ENCODE measurements at places on chromosomes 12 and 14.
A peak's percentile ranks its signal among the peaks of the same experiment; 100 is the strongest.

- DNase-seq, result peak; percentile 71
Observed at GRCh38 chr12:6960593-6961277, 9.6 kb downstream of the PTPN6 start.

- no peak for DNase-seq
Observed at GRCh38 chr14:57085043-57085442, 183.7 kb downstream of the EXOC5 start.

DNA sequence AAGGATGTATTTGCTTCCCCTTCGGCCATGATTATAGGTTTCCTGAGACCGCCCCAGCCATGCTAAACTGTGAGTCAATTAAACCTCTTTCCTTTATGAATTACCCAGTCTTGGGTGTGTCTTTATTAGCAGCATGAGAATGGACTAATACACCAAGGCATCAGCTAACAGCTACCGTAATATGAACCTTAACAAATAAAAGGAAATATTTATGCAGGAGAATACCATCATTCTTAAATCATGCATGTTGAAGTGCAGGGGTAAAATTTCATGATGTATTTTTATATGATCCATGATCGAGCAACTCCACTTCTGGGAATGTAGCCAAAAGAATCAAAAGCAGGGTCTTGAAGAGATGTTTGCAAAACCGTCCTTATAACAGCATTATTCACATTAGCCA is 379.0 kb downstream of the NPAS3 start:
- DNase-seq, result no peak

DNA sequence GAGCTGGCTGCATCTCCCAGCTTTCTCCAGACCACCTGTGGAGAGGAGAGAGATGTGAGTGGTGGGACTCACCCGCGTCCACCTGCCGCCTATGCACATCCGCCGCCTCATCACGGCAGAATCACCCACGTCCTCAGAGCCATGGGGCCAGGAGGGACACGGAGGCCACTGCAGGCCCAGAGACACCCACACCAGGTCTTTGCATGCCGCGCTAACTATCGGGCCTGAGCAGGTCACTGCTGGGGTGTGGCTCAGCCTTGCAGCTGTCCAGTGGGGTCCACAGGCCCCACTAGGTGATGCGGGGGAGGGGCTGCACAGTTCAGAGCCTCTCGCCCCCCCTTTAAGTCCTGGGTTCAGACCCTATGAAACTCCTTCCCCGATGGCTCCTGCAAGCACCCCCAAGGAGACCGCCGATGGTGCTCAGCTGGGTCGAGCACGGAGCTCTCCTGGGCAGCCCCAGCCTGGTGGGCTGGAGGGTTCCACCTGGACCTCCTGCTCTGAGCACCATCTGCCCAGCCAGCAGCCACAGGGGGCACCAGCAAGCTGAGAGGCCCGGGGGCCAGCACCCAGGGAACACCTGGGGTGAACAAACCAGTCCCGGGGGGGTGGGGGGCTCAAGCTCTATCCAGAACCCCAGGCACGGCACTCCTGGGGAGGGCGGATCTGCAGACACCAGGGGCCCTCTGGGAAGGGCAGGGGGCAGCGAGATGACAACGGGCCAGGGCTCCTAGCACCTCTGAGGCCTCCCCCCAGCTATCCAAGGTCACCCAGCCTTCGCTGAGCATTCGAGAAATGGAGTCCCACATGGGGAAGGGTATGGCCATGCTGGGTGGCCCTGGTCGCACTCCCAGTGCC is 34.3 kb downstream of the CCNK start:
- DNase-seq, result peak; percentile 10

DNA sequence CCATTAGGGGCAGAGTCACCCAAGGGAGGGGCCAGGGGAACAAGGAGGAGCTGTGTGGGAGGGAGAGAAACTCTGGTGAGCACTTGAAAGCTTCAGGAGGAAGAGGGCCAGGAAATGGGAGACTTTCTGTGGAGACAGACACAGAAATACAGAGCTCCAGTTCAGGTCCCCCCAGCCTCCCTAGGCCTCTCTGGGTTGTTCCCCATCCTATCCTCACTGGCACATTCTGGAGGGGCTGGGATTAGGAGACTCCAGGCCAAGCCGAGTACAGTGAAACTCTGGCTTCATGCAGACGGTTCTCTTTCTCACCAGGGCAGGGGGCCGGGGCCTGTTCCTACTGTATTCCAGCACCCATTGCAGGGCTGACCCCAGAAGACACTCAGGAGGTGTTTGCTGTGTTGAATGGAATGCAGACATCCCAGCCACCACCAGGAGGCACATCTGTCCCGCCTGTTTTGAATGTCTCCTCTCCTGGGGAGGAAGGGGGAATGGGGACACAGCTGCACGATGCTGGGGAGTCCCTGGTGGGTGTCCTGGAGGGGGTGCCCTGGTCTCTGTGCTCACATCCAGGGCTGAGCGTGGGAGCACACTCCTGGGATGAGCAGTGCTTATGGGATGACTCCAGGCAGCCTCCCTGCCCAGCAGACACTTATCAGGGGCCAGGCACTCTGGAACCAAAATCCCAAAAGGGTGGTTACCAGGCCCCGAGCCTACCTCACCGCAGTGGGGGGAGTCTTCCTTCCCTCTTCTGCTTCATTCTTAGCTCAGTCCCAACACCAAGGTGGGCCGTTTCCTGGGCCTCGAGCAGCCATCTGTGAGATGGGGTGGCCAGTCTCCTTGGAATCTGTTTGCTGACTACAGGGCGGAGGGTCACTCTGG is 5.5 kb upstream of the KRT84 start:
- DNase-seq, result no peak

- DNase-seq, result no peak
Observed at GRCh38 chr14:100018482-100018881, 46.7 kb upstream of the EVL start.

GRCh38 chr12:44158746-44159145 is 322.9 kb downstream of the TMEM117 start:
- no peak for DNase-seq

GRCh38 chr12:116187151-116187511 is 90.4 kb downstream of the MED13L start:
- DNase-seq, result no peak

- no peak for DNase-seq
Observed at GRCh38 chr12:30934811-30935210, 8.3 kb downstream of the TSPAN11 start.

DNA sequence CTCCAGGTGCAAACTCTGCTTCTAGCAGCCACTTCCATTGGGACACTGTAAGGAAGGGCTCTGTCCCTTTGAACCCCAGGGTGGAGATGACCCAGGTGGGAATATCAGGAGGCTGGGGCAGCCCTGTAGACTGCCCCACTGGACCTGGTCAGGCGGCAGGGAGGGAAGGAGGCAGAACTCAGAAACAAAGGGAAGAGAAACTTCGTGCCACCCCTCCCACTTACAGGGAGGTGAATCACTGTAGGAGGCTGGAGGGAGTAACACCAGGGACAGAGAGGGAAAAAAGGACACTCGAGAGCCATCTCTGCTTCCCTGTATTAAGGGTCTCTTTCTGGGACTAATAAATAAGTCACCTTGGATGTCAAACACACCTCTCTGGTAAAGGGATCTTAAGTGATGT is 37.4 kb downstream of the ISCA2 start:
- no peak for DNase-seq

- DNase-seq, result peak; percentile 50
Observed at GRCh38 chr12:93536766-93537488, 35.5 kb upstream of the SOCS2 start.

GRCh38 chr12:111887926-111888745 is 46.1 kb downstream of the MAPKAPK5 start:
- DNase-seq, result peak; percentile 39

DNA sequence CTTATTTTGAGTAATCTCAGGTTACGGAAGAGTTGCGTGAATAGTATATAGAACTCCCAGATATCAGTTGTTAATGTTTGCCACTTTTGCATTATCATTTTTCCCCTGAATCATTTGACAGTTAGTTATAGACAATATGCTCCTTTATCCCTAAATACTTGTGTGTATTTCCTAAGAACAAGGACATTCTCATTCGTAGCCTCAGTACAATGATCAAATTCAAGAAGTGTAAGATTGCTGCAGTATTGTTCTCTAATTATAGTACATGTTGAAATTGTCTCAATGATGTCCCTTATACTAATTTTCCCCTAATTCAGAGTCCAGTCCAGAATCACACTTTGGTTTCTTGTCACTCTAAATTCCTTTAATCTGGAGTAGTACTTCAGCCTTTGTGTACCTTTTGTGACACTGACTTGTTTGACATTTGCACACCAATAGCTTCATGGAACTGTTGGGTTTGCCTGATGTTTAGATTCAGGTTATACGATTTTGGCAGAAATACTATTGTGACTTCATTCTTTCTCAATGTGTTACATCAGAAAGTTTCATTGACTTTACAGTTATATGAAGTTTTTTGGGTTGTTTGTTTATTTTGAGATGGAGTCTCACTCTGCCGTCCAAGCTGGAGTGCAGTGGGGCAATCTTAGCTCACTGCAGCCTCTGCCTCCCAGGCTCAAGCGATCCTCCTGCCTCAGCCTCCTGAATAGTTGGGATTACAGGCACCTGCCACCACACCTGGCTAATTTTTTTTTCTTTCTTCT is 13.1 kb downstream of the DYNC1H1 start:
- DNase-seq, result no peak

GRCh38 chr14:44763356-44763755 is 198.4 kb downstream of the KLHL28 start:
- no peak for DNase-seq

- no peak for DNase-seq
Observed at GRCh38 chr12:170371-171225, 43.4 kb downstream of the SLC6A12 start.

- no peak for DNase-seq
Observed at GRCh38 chr12:4595881-4596280, 33.9 kb downstream of the DYRK4 start.

Data from muscle of leg (tissue), 16 donors.